IMR-90 (cell line): ENCODE measurements at places on chromosomes 13 and 19.

DNA sequence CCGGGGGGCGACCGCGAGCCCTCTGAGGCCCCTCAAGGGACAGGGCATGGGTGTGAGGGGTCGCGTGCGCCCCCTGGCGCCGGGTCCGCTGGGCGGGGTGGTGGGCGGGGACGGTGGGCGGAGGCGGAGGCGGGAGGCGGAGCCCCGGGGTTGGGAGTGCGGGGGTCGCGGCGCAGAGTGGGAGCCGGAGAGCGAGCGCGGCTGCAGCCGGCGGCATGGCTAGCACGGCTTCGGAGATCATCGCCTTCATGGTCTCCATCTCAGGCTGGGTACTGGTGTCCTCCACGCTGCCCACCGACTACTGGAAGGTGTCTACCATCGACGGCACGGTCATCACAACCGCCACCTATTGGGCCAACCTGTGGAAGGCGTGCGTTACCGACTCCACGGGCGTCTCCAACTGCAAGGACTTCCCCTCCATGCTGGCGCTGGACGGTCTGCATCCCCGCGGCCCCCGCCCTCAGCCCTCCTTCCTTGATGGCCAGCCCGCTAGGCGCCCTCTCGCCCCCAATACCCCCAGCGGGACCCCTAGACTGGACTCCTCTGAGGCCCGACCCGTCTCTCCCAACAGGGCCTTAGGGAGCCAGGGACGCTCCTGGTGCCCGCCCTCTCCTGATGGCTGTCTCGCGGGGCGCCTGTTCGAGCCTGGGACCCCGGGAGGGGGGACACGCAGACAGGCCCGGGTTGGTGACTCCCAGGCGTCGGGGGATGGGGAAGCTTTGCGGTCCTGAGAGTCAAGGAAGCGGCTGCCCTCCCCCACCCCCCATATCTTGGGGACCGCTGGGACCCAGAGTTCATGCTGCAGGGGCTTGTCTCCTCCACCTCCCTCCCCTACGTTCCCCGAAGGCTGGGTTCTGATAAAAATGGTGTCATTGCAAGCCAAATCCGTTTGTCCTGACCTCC, at the start of gene CLDN10:
CLDN10 (plus strand) TSS at position 182 of the 903 bp plus-strand sequence; CDS start at position 216, 34 bp downstream.
- H3K27me3 ChIP-seq, result peaks cover 72% of the 10 kb centered on the region
- H3K36me3 ChIP-seq, result no peaks in the 10 kb centered on the region
- no peak within 1 kb of the TSS for H3K27ac ChIP-seq

DNA sequence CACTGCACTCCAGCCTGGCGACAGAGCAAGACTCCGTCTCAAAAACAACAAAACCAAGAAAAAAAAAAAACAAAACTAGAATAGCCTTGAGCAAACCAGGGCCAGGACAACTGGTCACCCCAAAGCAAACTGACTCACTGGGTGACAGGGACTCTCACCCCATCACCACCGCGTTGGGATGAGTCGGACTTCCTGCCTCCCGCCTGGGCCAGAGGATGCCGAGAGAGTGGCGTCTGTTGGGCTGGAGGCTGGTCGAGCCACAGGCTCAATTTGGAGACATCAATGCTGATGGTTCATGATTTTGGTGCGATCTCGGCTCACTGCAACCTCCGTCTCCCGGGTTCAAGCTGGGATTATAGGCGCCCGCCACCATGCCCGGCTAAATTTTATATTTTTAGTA, 11.6 kb downstream of the TMPRSS9 start:
- no peaks in the 10 kb centered on the region; the same call in 1 of the 2 replicates for H3K4me1 ChIP-seq
- H3K27ac ChIP-seq, result no peak overlapping the region
- DNase-seq, result peak; percentile 60
- H3K36me3 ChIP-seq, result no peaks in the 10 kb centered on the region
- H3K4me3 ChIP-seq, result no peak overlapping the region
- peaks cover 8% of the 10 kb centered on the region for H3K27me3 ChIP-seq

DNA sequence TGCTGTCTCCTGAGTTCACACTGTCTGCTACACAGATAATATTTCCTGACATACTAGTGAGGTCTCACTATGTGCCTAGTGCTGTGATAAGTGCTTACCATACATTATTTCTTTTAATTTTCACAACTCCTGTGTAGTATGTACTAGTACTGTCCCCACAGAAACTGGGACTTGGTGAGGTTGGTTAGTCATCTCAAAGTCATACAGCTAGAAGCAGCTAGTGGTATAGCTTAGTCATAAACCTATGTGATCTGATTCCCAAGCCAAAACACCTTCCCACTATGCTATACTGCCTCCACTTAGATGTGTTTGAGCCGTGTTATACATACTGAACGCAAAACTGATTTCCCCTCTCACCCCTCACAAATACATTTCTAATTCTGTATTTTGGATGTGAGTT, 10.5 kb downstream of the MTMR6 start:
- H3K4me1 ChIP-seq, result peaks cover 2% of the 10 kb centered on the region; the same call in 1 of the 2 replicates
- H3K36me3 ChIP-seq, result peaks cover 2% of the 10 kb centered on the region; the same call in 1 of the 2 replicates
- no peaks in the 10 kb centered on the region for H3K27me3 ChIP-seq
- no peak overlapping the region for H3K27ac ChIP-seq
- H3K4me3 ChIP-seq, result no peak overlapping the region

GRCh38 chr13:44514278-44514677, 61.9 kb downstream of the TSC22D1 start:
- DNase-seq, result no peak
- no peak overlapping the region for H3K4me3 ChIP-seq
- H3K36me3 ChIP-seq, result peaks cover 9% of the 10 kb centered on the region
- H3K27me3 ChIP-seq, result no peaks in the 10 kb centered on the region

DNA sequence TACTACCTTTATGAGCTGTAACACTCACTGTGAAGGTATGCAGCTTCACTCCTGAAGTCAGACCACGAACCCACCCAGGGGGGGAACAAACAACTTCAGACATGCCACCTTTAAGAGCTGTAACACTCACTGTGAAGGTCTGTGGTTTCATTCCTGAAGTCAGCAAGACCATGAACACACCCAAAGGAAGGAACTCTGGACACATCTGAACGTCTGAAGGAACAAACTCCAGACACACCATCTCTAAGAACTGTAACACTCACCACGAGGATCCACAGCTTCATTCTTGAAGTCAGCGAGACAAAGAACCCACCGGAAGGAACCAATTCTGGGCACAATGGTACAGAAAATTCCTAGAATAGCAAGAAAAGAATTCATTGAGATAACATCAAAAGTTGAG, 1796.5 kb upstream of the MIR17HG start:
- no peaks in the 10 kb centered on the region for H3K27me3 ChIP-seq
- H3K27ac ChIP-seq, result no peak overlapping the region
- H3K4me3 ChIP-seq, result no peak overlapping the region
- DNase-seq, result no peak
- no peaks in the 10 kb centered on the region for H3K36me3 ChIP-seq
- no peaks in the 10 kb centered on the region for H3K4me1 ChIP-seq

DNA sequence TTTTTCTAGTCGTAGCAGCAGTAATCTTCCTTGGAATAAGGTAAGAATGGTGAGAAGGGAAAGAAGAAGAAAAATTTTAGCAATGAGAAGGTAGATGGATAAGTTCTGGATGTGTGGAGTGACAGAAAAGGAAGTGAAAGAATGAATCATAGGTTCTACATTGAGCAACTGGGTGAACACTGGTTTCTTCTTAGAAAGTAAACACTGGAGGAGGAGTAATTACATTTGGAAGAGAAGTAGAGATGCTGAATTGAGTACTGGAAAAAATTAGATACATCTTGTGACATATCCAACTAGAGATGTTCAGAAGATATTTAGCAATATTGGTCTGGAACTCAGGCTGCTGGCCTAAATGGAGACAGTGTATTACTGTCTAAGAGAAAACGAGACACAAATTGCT, 148.5 kb downstream of the GPC5 start:
- peak; percentile 9 for DNase-seq
- no peak overlapping the region for H3K27ac ChIP-seq
- H3K4me1 ChIP-seq, result no peaks in the 10 kb centered on the region
- no peaks in the 10 kb centered on the region for H3K36me3 ChIP-seq
- H3K4me3 ChIP-seq, result no peak overlapping the region
- no peaks in the 10 kb centered on the region for H3K27me3 ChIP-seq

DNA sequence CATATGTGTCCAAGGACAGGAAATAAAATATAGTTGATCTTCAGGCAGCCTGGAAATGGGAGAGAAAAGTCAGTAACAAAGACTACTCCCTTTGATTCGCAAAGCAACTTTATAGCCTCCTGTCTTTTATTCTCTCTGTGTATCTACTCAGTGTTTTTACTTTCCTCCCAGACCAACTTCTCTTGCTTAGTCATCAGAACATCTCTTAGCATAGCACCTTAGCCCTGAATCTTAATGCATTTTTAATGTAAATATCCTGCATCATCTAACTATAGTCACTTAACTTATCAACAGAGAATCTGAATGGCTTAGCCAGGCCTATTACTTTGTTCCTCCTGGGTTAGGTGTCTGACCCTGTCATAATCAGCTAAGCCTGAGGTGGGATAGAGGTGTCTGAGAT, 238.2 kb downstream of the MAB21L1 start:
- no peak overlapping the region for H3K27ac ChIP-seq
- H3K4me1 ChIP-seq, result no peaks in the 10 kb centered on the region
- DNase-seq, result no peak
- H3K4me3 ChIP-seq, result no peak overlapping the region
- H3K36me3 ChIP-seq, result no peaks in the 10 kb centered on the region

GRCh38 chr19:8512115-8512967, 1.6 kb downstream of the ZNF414 start:
- H3K4me1 ChIP-seq, result peaks cover 7% of the 10 kb centered on the region
- H3K4me3 ChIP-seq, result no peak overlapping the region
- no peaks in the 10 kb centered on the region for H3K27me3 ChIP-seq
- H3K27ac ChIP-seq, result no peak overlapping the region
- no peak for DNase-seq

DNA sequence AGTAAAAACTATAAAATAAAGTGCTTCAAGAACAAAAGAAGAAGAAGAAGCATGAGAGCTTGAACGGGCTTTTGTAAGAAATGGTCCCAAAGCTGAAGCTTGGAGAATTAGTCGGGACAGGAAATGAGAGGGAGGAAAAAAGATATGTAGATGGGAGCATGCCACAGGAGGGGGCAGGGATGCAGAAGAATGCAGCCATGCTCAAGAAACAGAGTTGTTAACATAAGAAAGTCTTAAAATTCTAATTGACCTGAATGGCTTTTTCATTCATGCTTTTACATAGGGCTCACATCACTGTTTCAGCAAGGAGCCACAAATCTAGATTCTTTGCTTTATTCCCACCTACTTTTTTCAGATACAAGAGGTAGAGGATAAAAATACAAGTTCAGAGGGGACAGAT, 27.7 kb upstream of the NBEA start:
- no peaks in the 10 kb centered on the region for H3K4me1 ChIP-seq
- no peaks in the 10 kb centered on the region for H3K36me3 ChIP-seq
- DNase-seq, result no peak
- no peaks in the 10 kb centered on the region for H3K27me3 ChIP-seq
- no peak overlapping the region for H3K4me3 ChIP-seq
